ENCODE measurements at places on chromosomes 3 and 15.

GRCh38 chr15:82850731-82851130, 41.3 kb downstream of the WHAMM start:
- peaks cover 32% of the 10 kb centered on the region for H3K36me3 ChIP-seq
- no peak for DNase-seq
- no peak overlapping the region for H3K4me3 ChIP-seq

DNA sequence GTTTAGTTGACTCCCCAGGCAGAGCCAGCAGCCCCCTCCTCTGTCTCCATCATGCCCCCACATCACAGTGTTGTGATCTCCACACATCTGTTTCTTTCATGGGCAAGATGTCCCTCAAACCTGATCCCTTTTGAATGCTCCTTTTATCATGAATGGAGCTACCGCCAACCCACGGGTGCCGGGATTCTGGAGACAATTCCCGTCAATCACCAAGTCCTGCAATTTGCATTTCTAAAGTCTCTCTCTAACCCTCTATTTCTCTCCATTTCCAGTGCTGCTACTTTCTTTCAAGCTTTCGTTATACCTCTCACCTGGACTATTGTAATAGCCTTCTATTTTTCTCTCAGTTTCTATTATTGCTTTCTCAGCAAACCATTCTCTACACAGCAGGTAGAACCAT, 89.7 kb upstream of the CCNL1 start:
- no peak overlapping the region for H3K27ac ChIP-seq
- H3K4me1 ChIP-seq, result no peaks in the 10 kb centered on the region
- no peak overlapping the region for H3K4me3 ChIP-seq
- no peak for DNase-seq

DNA sequence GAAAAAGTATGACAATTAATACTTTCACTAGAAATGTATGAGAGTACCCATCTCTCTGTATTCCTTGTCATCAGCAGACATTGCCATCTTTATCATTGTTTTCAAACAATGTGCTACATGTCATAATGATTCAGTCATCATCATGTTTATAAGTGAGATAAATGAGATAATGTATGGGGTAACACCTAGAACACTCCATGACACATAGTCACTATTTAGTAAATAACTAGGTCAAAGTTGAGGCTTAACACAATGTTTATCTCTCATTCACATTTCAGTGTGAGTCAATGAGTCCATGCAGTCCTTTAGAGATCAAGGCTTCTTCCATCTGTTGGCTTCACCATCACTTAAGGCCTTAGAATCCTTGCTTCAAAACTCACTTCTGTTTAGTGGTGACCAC, 70.0 kb downstream of the NLGN1 start:
- H3K27ac ChIP-seq, result no peak overlapping the region
- H3K27me3 ChIP-seq, result no peaks in the 10 kb centered on the region
- no peaks in the 10 kb centered on the region for H3K4me1 ChIP-seq
- H3K36me3 ChIP-seq, result no peaks in the 10 kb centered on the region
- no peak overlapping the region for H3K4me3 ChIP-seq
- no peak for DNase-seq

GRCh38 chr3:14764331-14765059, 54.3 kb upstream of the FGD5 start:
- no peaks in the 10 kb centered on the region for H3K27me3 ChIP-seq
- no peak for DNase-seq
- peaks cover 2% of the 10 kb centered on the region for H3K36me3 ChIP-seq
- no peak overlapping the region for H3K27ac ChIP-seq

GRCh38 chr3:177468816-177469215, 271.5 kb upstream of the TBL1XR1 start:
- H3K36me3 ChIP-seq, result no peaks in the 10 kb centered on the region
- no peak for DNase-seq
- no peaks in the 10 kb centered on the region for H3K4me1 ChIP-seq
- H3K27me3 ChIP-seq, result no peaks in the 10 kb centered on the region

DNA sequence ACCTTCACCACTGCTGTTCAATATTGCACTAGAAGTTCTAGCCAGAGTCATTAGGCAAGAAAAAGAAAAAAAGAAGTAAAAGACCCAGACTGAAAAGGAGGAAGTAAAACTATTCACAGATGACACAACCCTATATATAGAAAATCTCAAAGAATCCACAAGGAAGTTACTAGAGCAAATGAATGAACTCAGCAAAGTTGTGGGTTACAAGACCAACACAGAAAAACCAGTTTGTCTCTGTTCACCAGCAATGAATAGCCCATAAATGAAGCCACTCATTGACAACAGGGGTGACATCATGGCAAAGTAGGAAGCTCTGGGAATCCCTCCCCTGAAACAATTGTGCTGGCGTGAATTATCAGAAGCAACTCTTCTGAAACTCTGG, 4.6 kb downstream of the CFAP100 start:
- no peaks in the 10 kb centered on the region for H3K36me3 ChIP-seq
- no peaks in the 10 kb centered on the region for H3K4me1 ChIP-seq
- no peak for DNase-seq
- H3K27ac ChIP-seq, result no peak overlapping the region

Measured in T-helper 2 cell treated with Interferon-gamma antibody and Interleukin-4, amounts not matched to agents 5 μg/mL and 100 μg/mL, for 36 hours (primary cell).